Stimulated activated CD4-positive, alpha-beta T cell treated with anti-CD3 and anti-CD28 coated beads, Interleukin-2, amount 100 ng/mL, for 24 hours (primary cell): ENCODE measurements at places on chromosomes 1 and 21.

DNA sequence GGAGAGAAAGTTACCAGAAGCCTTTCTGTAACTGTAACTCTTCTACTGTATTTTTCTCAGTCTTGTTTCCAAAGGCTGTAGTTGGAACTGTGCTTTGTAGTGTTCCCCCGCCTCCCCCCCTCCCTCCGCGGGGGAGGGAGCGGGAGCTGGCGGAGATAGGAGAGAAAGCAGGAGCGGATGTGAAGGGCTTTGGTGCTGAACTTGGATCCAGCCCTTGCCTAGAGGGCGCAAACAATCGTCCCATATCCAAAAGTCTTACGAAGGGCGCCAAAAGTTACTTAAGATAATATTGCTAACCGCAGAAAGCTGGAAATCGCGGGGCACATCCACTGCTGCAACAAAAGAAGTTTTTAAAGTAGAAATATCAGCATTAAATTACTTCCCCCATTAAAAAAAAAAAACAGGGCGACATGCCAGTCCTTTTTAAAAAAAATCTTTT, 2.4 kb upstream of the NFIA start:
- no peak for DNase-seq

DNA sequence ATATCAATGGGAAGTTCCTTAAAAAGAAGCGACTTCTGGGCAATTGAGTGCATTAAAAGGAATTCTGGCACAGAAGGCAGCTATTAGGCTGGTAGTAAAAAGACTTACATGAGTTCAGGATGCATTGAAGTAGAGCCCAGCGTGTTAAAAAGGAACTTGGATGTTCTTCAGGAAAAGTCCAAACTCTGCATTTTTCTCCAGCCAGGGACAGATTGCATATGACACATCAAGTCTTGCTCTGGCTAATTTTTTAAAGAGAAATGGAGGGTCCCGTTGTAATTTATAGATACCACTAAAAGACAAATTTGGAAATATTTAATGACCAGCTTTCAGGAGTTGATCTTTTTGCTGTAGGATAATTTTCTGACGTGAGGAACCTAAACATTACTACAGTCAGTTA, 1.2 kb downstream of the TPRG1L start:
- no peak for DNase-seq

DNA sequence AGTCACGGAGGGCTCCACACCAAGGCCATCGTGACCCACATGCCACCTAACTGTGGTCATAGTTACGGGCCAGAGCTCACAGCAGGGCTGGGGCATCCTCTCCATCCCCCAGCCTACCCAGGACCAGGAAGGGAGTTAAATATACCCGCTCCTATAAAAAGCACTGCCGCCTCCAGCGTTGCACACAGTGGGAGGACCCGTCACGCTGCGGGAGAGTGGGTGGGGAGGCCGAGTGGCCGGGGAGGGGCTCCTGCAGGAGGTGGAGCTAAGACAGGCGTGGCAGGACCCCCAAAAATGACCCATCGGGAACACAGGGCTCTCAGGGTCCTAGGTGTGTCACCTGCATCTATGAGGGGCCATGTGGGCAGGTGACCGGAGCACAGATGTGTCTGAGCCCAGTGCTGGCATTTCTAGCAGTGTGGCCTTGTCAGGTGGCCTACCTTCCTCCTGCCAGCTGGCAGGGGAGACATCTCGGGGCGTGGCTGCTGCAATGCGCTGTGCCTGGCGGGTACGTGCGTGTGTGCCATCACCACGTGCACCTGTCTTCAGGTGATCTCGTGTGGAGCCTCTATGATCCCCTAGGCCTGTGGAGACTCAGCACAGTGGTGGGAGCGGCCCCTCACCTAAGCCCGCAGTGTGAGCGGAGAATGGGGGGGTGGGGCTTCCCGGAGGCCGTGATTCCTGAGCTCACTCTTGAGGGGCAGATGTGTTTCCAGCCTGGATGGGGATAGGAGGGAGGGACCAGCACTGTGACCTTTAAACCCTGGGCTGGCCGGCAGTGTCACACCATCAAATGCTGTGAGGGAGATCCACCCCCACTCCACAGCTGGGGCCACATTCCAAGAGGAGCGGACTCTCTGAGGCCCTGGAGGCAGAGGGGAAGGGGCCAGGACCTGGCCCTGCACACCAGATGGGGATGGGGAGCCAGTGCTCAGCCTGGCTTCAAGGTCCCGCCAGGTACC, 17.7 kb downstream of the AGRN start:
- DNase-seq, result no peak

DNA sequence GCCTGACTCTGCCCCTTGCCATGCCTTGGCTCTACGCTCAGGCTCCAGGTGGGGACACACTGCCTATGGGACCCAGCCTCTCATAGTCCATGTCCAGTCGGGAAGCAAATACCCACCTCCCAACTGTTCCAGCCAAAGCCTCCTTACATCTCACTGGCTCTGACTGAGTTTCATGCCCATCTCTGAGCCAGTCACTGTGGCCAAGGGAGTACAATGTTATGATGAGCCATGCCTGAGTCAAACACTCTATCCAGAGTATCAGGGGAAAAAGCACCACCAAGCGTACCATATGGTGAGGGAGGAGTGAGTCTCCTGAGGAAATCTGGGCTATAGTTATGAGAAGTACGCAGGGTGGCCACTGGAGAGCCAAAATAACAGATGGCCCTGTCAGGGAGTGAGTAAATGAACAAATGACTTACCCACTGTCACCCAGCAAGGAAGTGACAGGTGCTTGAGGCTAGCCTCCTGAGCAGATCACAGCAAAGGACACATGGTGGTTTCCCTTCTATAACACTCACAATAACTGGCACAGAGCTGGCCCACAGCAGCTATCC, 236.6 kb upstream of the GJB5 start:
- DNase-seq, result no peak

GRCh38 chr1:100629391-100629790, 90.2 kb upstream of the VCAM1 start:
- DNase-seq, result no peak
